ENCODE measurements at places on chromosomes 5 and 9. TPM values are rescaled to one million over a fixed set of nuclear protein-coding genes. Genes with fewer than 3 reads are reported as not detected.
A peak's percentile ranks its signal among the peaks of the same experiment; 100 is the strongest.

The TRIM32 gene
- polyA plus RNA-seq, result 23.4 TPM

- DNase-seq, result no peak
These were observed 68.4 kb downstream of the ANKRD33B start for GRCh38 chr5:10632110-10632761.

- no peak for DNase-seq
These were observed 86.0 kb downstream of the ANGPTL2 start for GRCh38 chr9:127036437-127036836.

- no peak for DNase-seq
These were observed 228.4 kb upstream of the PPP1R2B start for GRCh38 chr5:156621719-156622118.

DNA sequence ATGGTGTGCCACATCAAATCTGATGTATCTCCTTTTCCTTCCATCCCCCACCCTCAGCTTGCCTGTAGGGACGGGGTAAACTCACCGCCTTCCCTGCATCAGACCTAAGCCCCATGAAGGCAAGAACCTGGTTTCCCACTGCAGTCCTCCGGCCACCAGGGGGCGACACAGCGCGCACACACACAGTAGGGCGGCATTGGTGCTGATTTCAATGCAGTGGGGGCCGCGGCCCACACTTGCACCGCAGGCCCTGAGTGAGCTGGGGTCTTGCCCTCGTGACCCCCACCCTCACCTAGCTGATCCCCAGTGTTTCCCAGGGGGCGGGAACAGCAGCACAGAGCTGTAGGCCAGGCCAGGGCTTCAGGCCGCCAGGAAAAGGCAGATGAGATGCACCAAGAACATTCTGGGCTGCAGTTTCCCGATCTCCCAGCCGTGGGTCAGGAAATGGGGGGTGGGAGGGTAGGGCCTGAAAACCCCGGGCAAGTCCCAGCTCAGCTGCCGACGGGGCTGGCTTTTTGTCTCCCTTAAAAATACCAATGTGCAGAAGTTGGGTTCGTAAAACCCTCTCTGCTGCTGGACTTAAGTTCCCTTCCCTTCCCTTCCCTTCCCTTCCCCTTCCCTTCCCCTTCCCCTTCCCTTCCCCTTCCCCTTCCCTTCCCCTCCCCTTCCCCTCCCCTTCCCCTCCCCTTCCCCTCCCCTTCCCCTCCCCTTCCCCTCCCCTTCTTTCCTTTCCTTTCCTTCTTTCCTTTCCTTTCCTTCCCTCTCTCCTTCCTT, 19.5 kb downstream of the FAM163B start:
- DNase-seq, result no peak

- DNase-seq, result no peak
These were observed 164.5 kb upstream of the PHYKPL start for GRCh38 chr5:178396796-178397720.

- DNase-seq, result no peak
These were observed 33.0 kb upstream of the LCP2 start for GRCh38 chr5:170330568-170331054.

GRCh38 chr9:121529237-121529987, 29.8 kb upstream of the GGTA1 start:
- peak; percentile 93 for DNase-seq

DNA sequence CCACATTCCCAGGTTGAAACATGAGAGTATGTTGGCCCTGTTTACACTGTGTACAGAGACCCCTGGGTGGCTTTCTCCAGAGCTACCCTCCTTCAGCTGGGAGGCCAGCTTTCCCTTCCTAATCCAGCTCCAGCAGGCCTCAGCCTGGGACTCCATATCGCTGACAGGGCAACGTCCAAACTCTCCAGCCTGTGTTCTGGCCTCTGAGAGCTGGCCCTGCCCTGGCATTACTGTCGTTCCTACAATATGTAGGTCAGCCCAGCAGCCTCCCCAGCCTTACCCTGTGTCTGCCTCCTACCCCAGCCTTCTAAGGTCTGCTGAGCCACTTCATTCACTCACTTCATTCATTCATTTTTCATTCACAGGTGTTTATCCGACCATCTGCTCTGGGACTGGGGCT, 8.3 kb upstream of the EEIG1 start:
- DNase-seq, result no peak

DNA sequence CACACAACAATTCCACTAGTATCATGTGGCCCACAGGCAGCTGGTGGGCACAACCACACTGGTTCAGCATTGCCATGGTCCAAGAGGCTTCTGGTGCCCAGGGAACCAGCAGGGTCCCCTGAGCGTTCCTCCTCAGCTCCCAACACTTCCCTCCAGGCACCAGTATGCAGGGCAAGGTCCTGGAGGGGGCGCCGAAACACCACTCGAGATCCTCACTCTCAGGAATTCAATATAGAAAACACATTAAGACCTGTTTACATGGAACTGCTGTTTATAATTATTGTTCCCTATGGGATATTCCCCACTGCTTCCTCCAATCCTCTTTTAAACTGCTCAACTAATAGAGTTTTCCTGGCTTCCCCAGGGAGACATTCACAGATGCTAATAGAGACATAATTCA, 91.9 kb upstream of the GABRP start:
- no peak for DNase-seq

DNA sequence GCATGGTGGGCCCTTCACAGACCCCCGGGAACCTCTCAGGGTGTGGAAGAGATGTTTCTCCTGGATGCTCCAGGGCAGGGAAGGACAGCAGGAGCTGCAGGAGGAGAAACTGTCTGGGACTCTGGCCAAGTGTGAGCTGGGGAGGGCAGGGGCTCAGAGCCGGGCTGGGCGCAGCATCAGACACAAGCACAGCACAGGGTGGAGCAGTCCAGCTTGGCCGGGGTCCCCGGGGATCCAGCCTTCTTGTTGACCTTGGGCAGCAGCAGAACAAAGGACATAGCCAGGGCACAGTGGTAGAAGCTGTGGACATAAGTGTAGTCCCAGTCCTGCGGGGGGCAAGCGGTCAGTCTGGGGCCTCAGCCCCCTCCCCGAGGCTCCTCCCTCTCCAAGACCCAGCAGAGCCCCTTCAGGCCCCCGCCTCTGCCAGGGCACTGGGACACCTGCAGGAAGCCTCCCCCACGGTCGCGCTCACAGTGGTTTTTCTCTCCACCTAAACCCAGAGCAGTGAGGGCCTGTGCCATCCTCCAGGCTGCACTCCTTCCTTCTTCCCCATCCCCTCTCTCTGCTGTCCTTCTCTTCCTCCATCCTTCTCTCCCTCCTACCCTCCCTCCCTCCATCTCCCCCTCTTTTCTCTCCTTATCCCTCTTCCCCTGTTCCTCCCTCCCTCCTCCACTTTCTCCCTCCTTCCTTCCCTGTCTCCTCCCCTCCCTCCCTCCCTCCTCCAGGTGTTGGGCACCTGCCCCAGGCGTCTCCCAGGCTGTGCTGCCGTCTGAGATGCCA, 10.1 kb downstream of the MYMK start:
- no peak for DNase-seq

The CA9 gene
- 1.3 TPM for polyA plus RNA-seq

The LCN10 gene
- not detected for polyA plus RNA-seq

GRCh38 chr5:125750147-125750860, 672.9 kb upstream of the GRAMD2B start:
- DNase-seq, result no peak

GRCh38 chr5:57658018-57658417, 175.4 kb upstream of the ACTBL2 start:
- DNase-seq, result no peak

- peak; percentile 36 for DNase-seq
These were observed 18.1 kb downstream of the GRXCR2 start for GRCh38 chr5:145854651-145855258.

DNA sequence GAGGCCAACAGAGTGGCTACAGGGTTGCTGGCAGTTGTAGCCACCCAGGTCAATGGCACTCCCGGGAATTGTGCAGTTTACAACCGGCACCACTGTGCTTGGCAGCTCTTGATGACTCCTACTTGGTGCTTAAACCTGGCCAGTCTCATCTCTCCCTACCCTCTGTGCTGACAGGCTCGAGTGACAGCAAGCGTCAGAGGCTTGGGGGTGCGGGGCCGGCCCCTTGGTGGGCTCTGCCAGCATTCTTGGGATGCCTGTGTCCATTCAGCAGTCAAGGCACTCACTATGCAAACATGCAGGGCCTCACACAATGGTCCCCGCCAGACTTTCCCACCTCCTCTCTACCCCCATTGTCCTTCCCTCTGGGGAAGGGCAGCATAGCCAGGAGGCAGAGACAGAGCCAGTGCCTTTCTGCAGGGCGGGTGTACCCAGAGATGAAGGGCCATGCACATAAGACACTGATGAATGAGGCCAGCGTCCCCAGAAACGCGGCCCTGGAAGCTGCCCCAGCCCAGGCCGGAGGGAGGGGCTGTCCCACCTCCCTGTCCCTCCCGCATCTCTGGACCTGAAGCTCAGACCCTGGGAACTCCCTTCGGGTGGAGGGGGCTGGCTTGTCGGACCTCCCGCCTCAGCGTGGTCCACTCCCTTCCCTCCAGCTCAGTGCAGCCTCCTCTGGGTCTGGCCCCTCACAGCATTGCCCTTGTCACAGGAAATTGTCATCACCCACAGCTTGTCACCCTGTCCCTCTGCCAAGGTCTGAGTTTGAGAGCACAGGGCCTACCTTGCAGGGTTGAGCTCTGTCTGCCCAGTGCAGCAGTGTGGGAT, 26.4 kb upstream of the NOTCH1 start:
- DNase-seq, result peak; percentile 39

GRCh38 chr5:111495159-111495558, 17.2 kb downstream of the STARD4 start:
- DNase-seq, result no peak

DNA sequence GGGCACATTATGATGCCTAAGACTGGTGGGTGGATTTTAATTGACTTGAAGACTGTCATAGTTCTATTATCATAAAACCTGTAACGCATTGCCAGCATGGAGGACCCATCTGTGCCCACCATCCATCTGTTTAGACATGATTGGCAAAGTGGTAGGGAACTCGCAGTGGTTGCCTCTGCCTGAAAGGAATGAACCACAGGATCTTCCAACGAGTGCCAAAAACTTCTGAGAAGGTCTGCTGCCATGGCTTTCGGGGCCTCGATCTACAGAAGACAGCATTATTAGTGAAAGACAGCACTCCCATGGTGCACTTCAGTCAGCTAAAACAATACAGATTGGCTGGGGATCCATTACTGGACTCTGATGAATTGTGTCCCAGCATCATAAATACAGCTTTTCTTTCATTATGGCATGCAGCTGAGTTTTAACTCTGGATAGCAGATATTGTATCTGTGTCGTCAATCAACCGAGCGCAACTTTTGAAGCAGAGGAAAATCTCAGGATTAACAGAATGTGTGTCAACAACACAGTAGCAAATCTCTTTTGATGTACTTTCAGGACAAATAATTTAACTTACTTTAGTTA, 74.3 kb downstream of the ZDHHC21 start:
- no peak for DNase-seq

GRCh38 chr9:75895112-75895511, 4.6 kb downstream of the PCSK5 start:
- no peak for DNase-seq

DNA sequence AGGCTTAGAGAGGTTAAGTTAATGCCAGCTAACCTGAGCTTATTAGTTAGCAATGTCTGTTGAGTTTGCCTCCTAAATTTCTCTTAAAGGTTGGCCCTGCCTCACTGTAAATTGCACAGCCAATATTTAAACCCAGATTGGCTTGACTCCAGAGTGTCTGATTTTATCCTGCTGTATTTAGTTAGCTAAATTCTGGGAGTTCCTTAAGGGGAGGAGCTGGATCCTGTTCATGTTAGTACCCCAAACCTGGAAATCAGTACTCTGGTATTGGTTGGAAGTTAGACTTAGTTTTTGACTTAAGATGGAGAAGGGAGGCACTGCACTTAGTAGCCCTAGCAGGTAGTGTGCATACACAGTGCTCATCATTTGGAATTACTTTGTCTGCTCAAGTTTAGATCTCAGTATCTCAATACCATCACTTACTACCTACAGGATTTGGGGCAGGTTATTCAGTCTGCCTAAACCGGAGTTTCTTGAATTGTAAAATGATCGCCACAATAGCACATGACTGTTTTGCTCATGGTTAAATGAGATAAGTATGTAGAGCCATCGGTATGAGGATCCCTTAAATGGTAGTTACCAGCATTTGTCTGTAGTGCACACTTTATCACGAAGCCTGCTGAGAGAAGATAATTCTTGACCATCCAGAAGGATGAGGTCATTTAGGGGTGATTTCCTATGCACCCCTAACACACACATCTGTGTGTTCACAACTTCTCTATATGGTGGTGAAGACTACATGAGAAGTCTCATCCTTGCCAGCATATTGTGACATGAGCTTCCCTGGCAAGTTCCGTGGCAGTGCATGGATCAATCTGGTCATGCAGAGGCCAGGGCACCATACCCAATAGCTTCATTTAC, 264.8 kb upstream of the TRIM32 start:
- no peak for DNase-seq

DNA sequence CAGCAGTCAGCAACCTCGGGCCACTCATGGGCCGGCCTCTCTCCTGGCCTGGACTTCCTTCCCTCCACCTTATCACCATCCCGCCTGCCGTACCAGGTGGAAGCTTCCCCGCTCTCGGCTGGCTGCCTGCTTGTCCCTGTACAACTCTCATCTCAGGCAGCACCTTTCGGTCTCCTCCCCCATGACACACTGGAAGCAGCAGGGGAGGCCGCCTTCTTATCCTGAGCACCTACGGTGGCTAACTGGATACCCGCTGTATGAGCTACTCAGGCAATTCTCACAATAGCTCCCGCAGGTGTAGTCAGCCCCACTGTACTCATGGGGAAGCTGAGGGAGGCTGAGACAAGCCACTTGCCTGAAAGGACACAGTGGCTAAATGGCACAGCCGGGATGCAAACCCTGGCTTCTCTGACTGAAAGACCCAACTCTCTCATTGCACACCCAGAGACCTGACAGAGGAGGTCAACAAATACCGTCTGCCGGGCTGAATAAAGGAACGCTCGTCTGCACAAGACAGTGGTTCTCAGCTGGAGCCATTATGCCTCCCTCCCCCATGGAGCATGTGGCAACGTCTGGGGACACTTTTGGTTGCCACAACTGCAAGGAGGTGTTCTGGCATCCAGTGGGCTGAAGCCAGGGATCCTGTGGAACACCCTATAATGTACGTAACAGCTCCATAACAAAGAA, 9.6 kb downstream of the STK10 start:
- no peak for DNase-seq

DNA sequence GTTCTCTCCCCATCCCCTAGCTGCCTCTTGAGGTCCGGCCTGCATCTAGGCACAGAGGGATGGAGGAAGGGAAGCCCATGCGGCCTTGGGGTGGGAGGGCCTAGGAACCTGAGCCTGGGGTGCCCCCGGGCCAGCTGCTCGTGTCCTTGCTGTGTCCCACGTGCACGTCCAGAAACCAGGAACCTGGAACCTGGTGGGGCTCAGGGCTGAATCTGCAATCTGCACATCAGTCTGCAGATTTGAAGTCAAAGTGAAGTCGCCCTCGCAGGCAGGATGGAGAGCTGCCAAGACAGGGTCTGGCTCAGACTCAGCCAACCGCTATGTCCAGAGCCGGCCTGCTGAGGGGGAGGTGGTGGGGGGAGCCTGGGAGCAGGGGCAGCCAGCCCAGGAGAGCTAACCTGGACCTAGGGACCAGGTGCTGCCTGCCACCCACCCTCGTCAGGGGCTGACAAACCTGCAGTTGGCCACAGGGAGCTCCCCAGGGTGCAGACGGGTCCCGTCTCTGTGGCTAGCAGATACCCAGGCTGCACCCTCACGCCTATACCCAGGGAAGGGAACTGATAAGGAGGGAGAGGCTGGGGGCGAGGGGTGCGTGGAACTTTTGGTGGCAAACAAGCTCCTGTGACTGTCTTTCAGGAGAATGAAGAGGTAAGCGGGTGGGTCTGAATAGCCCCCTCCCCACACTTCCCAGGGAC, 103.5 kb upstream of the SIMC1 start:
- DNase-seq, result no peak
